ENCODE measurements at places on chromosomes 13 and 19.

DNA sequence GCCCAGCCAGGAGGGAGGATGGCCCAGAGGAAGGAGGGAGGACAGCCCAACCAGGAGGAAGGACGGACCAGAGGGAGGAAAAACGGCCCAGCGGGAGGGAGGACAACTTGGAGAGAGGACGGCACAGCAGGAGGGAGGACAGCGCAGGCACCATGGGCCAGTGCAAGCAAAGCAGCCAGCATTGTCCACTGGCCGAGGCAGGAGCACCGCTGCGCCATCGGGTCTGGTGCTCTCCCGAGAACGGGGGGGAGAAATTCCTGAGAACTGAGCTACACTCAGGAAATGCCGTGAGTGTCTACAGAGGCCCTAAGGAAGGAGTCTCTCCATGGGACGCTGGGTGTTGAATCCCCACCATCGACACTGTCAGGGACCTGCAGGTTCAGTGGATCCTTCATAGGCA lies 38.5 kb upstream of the SOX1 start:
- no peak for DNase-seq

DNA sequence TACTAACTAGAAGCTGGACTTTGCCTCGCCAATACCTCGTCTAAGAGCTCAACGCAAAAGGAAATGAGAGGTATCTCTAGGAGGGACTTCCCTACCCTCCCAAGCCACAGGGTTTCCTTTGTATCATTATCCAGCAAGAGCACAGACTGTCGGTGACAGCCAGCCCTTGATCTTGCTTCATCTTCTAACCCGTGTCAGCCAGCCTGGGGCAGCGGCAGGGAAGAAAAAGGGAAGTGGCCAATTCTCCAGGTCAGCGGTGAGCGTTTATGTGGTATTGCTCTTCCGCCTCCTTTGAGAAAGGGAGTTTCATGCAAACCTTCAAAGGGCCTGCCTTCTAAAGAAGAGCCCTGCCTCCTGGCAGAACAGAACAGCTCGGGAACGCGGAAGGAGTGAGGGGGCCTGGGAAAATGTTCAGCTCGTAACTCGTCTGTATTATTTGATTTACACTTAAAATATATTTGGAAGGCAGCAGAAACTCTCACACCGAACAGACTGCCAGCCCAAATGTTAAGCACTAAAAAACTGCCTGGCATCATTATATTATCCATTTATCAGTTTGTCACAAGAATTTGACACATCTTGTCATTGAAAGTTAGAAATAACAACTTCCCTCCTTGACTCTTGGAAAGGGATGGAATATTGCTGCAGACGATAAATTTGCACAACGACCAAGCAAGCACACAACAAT lies 41.8 kb downstream of the EFNB2 start:
- DNase-seq = no peak

- DNase-seq = no peak
These were observed 610 bp downstream of the ZNF791 start for GRCh38 chr19:12611361-12611699.

GRCh38 chr13:104584481-104584880 lies 1518.3 kb upstream of the SLC10A2 start:
- DNase-seq = no peak

DNA sequence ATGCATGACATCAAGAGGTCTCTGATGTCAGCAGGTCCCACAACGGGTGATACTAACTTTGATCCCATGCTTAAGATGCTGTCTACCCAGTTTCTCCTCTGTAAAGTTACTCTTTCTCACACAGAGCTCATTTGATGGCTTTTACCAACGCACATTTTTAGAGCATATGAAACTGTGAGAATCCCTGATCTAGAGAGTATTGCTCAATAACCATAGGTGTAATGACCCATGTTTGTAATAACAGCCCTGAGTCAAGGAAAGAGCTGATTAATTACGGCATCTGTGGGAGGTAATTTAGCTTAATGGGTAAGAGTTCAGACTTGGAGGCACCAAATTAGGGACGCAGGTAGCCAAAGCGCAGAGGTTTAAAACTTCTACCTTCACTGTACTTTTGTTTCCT lies 18.0 kb upstream of the IZUMO2 start:
- no peak for DNase-seq

GRCh38 chr13:43475140-43475539 lies 311.6 kb downstream of the ENOX1 start:
- no peak for DNase-seq

DNA sequence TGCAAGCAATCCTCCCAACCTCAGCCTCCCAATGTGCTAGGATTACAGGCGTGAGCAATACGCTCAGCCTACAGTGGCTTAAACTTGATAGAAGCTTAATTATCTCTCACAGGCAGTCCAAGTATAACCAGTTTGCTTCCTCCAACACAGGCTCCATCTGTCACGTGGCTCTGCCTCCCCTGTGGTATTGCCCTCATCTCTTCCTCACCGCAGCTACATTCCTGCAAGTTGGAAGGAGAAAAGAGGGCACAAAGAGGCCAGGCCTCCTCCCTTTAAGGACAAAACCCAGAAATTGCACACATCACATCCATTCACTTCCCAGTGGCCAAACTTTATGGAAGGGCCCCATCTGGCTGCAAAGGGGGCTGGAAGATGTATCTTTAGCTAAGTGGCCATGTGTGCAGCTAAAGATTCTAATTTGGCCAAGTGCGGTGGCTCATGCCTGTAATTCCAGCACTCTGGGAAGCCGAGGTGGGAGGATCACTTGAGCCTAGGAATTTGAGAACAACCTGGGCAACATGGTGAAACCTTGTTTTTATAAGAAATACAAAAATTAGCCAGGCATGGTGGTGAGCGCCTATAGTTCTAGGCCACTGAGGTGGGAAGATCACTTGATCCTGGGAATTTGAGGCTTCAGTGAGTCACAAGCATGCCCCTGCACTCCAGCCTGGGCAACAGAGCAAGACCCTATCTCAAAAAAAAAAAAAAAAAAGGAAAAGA lies 3.1 kb upstream of the SDHAF1 start:
- no peak for DNase-seq

DNA sequence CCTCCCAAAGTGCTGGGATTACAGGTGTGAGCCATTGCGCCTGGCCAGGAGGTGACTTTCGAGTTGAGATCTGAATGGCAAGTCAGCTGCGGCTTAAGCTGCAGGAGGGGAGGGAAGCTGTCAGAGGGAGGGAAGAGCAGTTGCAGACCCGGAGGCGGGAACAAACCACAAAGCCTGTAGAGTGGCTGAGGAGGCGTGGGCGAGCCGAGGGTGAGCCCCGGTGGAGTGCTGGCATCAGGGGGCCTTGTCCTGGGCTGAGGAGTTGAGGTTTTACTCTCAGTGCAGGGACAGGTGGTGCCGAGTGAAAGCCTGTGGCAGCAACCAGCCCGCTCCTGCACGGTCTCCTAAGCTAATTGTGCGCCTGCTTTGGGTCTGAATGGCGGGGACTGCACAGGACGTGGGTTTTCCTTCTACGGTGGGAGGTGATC lies 24.2 kb downstream of the PPP1R37 start:
- no peak for DNase-seq

Data from activated naive CD4-positive, alpha-beta T cell (primary cell).